ENCODE measurements at places on chromosomes 7 and 10.

- no peak for DNase-seq
These were observed 13.0 kb downstream of the OGDHL start for GRCh38 chr10:49749144-49749543.

DNA sequence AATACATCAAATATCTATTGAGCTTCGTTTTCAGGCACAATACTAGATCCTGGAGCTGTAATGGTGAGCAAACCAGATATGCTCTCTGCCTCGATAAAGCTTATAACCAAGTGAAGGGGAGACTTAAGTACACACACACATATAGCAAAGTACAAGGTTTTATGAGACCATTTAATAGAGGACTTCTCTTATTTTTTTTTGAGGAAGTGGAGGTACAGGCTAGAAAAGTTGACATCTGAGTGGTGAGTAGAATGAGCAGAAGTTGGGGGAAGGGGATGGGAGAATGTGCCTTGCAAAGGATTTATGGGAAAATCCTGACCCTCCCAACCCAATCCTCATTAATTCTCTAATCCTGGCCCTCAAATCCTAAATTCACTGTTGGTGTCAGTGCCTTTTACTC is 7.7 kb downstream of the CCDC136 start:
- no peak for DNase-seq

- no peak for DNase-seq
These were observed 65.5 kb downstream of the DNAJB6 start for GRCh38 chr7:157402388-157402703.

DNA sequence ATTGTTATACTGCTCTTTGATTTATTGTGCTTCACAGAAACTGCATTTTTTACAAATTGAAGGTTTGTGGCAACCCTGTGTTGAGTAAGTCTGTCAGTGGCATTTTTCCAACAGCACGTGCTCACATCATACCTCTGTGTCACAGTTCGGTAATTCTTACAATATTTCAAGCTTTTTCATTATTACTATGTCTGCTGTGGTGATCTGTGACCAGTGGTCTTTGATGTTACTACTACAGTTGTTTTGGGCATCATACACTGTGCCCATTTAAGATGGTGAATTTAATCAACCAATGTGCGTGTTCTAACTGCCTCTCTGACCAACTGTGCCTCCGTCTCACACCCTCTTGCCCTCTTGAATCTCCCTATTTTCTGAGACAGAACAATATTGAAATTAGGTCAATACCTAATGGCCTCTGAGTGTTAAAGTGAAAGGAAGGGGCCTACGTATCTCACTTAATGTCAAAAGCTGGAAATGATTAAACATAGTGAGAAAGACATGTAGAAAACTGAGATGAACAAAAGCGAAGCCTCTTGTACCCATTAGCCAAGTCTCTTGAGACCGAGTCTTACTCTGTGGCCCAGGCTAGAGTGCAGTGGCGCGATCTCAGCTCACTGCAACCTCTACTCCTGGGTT is 20.2 kb upstream of the ASL start:
- no peak for DNase-seq

DNA sequence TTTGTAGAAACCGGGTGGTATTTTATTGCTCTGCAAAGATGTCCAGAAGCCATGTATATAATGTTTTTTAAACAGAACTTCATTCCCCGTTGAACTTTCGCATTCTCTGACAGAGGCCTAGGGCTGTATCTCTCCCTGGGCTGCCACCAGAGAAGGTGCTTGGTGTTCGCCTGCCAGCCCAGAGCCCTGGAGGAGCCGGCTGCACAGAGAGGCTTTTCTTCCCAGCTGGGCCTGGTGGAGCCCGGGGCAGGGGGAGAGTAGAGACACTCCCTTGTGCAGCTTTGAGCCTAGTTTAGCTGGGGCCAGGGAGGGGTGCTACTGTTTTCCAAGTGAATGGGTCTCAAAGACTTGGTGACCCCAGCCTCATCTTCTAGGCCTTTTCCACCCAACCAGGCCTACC is 13.6 kb upstream of the TRIM8 start:
- DNase-seq, result no peak

DNA sequence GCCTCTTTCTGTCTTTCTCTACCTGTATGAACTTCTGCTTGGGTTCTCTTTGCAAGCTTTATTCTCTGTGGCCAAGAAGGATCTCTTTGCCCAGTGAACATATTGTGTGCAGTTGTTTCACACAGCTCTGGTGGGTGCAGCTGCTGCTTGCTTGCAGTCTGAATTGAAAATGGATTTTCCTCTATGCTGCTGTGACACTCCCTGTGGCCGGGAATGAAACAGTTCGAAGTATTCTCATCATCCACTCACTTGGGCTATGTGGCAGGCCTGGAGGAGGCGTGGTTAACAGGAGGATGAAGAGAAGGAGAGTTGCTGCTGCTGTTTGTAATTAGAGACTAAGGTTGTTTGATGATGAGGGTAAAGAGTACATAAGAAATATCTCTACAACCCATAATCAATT is 28.4 kb upstream of the ITGA8 start:
- no peak for DNase-seq

DNA sequence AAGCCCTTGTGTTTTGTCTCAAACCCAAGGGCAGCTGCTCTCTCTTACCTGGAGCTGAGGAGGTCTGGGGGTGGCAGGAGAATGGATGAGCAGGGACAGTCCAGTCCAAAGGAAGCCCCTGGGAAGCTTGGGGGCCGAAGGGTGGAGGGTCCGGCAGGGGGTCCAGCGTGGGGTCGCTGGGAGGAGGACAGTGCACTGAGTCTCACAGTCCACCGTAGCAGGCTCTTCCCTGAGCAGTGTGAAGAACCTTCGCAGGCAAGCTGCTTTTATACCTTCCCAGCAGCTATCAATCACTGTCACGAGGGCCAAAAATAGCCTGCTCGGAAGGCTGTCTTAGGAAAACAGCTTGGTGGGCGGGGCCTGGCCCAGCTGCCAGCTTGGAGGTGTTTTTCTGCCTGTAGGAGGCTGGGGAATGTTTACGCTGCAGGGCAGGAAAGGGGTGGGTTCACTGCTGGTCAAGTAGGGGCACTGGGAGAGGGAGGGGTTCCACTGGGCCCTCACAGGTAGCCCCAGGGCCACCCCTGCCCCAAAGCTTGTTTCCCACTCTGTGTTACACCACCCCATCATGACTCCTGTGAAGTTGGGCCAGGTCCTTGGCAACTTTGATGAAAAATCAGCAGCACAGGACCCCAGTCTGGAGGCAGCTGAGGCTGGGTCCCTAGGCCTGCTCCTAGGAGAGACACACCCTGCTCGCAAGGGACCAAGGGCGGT is at the start of gene DEPP1:
TSS of gene DEPP1 (minus strand) at position 240 of the 711 bp plus-strand sequence. CDS start 779 bp downstream, outside the sequence.
- DNase-seq, result no peak

- DNase-seq, result no peak
These were observed 161.7 kb upstream of the HPS1 start for GRCh38 chr10:98608411-98608810.

DNA sequence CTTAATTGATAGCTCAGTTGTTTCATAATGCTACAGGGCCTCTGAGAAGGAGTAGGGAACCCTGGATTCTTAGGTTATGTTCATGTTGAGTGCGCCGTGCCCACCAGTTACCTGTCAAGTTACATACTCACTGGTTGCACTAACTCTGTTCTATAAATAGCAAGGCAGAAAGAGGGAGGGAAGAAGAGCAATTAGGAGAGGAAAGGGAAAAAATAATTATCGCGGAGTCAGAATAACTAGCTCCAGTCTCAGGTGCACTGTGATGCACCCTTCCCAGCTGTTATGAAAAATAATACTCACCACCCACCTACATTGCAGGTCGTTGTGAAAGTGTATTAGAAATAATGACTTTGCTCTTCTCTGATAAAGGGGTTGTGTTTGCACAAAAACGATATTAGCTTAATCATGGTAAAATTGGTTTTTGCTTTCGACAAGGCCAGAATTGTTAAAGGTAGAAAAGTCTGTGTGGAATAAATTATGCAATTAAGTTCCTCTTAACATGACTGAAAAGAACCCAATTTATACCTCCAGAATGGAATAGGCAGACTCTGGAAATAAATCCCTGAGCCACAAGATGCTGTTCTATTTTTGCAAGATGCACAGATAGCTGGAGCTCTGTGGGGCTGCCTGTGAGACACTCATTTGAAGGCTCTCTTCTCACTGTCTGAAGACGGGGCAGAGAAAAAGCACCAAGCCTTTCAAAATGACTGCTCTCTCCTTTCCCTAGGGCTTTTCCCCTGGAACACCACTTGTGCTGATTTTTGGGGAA is 137.6 kb upstream of the PITRM1 start:
- no peak for DNase-seq

DNA sequence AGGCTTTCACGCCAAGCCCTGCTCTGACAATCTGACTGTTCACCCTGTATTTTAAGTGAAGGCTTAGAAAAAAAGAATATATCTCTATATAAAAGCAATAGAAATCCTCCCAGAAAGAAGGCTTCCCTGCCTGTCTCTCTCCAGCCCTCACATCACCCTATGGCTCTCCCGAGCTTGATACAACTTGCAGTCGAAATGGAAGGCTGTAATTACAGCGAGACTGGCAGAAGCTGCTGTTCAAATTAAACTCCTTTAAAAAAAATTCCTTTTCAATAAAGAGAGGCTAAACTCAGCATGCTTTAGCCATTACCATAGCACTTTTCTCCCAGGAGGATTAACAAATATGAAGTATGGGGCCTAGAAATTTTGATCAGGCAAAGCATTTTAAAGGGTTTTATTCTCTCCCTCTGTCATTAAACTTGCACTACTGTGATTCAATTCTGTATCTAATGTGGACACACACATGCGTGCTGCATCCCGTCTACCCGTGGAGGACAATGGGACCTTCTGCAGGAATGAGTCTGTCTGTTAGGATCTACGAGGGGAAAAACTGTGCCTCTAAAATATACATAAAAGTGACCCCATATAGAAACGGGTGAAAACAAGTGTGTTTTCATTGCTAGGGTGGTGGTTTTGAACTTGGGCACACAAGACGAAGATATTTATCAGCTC is 223.8 kb downstream of the USP6NL start:
- no peak for DNase-seq

DNA sequence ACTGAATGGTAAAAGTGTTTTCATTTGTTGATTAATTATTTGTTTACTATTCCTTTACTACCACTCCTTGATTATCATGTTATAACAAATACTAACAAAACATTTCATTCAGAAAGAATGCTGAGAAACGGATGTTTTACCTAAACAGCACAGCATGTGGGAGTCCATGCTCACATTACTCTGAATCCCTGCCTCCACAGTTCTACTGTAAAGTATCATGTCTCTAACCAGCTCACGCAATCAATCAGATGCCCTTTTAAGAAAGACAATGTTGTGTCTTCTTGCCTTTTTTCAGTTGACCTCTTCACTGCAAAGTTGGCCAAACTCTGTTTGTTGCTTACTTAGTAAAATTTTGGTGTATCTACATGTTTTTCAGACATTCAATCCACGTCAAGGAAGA is 232.5 kb upstream of the MDFIC start:
- no peak for DNase-seq
